Heart right ventricle (tissue), 16 donors: ENCODE measurements at places on chromosomes 3 and 15. TPM values are rescaled to one million over a fixed set of nuclear protein-coding genes. Genes with fewer than 3 reads are reported as not detected.

Gene ACKR4
- 1.6 TPM for total RNA-seq

Gene PSTPIP1
- 3.1 TPM for total RNA-seq

Gene LRIG1
- 71.9 TPM for total RNA-seq

Gene GOLGA8Q
- 0.86 TPM for total RNA-seq

Gene NEK10
- total RNA-seq, result 5.4 TPM
